ENCODE measurements at places on chromosomes 6 and 20. TPM values are rescaled to one million over a fixed set of nuclear protein-coding genes. Genes with fewer than 3 reads are reported as not detected.
A peak's percentile ranks its signal among the peaks of the same experiment; 100 is the strongest.

The BANF2 gene
- polyA plus RNA-seq: not detected

The CDSN gene
- polyA plus RNA-seq: 1.4 TPM

GRCh38 chr6:169978615-169979161 lies 227.3 kb downstream of the ERMARD start:
- DNase-seq: peak; percentile 93

- DNase-seq: peak; percentile 65
Measured at GRCh38 chr20:35771689-35772562, at the start of gene PHF20. TSS of gene PHF20 (plus strand) at chr20:35772015. CDS start at chr20:35801523, 29,508 bp downstream.

The TSHZ2 gene
- 0.77 TPM for polyA plus RNA-seq

- no peak for DNase-seq
Measured at GRCh38 chr6:135527116-135527959, 29.8 kb upstream of the AHI1 start.

GRCh38 chr6:144736763-144737162 lies 451.6 kb downstream of the UTRN start:
- DNase-seq: no peak

The NRSN1 gene
- not detected for polyA plus RNA-seq

Data from foreskin keratinocyte (primary cell).